ENCODE measurements at places on chromosomes 5 and 9.

GRCh38 chr9:94782355-94783101, 56.0 kb downstream of the AOPEP start:
- DNase-seq, result no peak

DNA sequence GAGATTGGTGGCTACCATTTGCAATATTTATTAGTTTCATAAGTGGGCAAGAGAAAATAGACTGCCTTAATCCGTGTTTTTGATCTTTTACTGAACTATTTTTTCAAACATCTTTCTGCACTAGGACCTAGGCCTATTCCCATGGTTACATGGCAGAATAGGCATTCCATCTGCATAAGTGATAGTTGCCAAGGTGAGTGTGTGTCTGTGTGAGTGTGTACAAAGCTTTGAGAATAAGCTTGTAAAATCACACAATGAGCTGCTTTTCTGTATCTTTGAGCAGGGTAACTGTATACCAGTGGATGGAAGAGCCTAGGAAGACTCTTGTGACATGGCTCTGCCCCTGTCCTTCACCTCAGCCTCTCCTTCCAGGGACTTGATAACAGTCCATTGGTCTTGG, 92.7 kb downstream of the SGCD start:
- no peak for DNase-seq

DNA sequence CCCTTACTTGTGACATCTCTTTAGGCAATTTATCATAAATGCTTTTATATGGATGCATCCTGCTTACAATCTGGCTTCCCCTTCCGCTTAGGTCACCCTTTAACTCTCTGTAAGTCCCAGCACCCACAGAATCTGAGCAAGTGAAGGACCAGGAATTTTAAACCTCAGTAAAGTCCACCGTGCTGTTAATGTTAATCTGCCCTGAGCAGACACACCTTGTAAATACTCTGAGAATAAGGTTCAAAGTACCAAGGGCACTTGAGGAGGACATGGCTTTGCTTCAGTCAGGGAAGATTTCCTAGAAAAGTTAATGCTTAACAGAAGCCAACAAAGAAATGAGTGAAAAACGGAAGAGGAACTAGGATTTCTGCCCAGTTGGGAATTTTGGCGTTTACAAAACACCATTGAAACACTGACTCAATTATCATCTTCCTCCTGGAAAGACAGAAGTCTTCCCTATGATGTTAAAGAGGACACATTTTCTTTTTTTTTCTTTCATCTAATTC, 26.4 kb upstream of the TTC39B start:
- DNase-seq, result no peak

GRCh38 chr9:125884218-125884595, 137.0 kb downstream of the PBX3 start:
- no peak for DNase-seq

- no peak for DNase-seq
Measured at GRCh38 chr5:75482482-75482881, 28.9 kb downstream of the CERT1 start.

- no peak for DNase-seq
Measured at GRCh38 chr5:5629607-5629978, 207.1 kb downstream of the ICE1 start.

DNA sequence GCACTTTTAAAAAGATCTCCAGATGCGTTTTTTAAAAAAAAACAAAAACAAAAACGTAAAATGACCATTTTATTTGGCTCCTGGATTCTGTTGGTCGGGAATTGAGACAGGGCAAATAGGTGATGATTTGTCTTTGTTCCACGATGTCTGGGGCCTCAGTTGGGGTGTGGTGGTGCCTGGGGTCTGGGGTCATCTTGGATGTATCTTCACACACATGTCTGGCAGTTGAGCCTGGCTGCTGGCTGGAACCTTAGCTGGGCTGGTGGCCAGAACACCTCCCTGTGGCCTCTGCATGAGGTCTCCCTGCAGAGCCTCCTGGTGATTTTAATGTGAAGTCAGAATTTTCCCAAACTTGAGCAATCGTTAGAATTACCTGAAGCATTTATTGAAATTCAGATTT, 42.5 kb upstream of the BASP1 start:
- DNase-seq, result no peak

- DNase-seq, result no peak
Measured at GRCh38 chr9:119934497-119934896, 565.3 kb upstream of the BRINP1 start.

DNA sequence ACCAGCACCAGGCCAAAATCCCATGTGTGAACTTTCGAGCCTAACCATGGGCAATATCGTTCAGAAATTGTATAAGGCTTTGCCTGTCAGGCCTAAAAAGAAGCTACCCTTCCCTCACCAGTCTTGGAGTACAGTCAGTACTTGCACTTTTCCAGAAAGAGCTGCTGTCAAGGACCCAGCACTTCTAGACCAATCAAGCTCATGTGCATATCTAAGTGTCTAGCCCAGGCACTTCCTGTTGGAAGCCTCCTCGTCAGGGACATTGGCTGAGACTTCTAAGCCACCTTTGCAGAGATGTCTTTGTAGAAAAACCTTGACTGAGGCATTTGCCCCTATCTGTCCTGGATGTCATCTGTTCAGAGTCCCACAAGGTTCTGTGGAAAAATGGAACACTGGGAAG, 1930.5 kb downstream of the EFNA5 start:
- no peak for DNase-seq

DNA sequence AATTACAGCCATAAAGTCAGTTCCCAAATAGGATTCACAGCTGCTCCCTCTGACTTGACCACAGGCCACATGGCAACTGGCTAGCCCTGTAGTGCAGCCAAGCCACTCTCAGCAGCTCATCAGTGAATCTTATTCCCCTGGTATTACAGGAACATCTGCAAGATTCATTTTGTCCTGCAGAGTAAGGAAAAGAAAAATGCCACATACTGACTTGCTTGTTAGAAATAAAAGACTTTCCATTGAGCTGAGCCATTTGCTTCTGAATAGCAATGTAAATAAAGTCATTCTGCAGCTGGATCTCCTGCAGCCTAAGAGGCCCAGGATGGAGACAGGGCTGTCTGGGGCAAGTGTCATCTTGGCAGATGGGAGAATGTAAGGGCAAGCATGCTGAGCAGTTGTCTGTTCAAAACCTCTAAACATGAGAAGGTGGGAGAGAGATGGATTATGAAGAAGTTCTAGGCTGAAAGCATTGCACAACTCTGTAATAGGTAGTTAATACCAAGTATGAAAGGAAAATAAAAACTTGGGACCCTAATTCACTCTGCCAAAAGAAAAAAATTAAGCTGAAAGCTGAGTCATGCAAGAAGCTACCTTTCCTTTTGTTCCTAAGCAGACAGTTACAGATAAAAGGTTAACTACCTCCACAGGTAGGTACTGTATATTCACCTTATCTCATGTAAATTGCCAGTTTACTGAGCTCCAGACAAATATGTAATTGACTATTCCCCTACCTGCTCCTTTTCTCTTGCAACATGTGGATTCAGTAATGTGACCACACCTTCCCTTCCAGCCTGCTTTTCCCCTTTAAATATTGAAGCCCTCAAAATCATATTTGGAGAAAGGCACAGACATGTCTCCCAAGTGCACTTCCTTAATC, 244.4 kb upstream of the RAI14 start:
- DNase-seq, result no peak

GRCh38 chr9:9792144-9792857, 820.5 kb downstream of the PTPRD start:
- no peak for DNase-seq
